AML-193 (cell line): ENCODE measurements at places on chromosomes 7 and 10.

- DNase-seq: no peak
These were observed 9.4 kb upstream of the PPP2R2D start for GRCh38 chr10:131891196-131891928.

GRCh38 chr7:135976312-135977006, 700 bp downstream of the MTPN start:
- no peak for DNase-seq

- peak; percentile 89 for DNase-seq
These were observed at the start of gene TBXAS1 for GRCh38 chr7:139829025-139829774. TSS of gene TBXAS1 (plus strand) at chr7:139829264. CDS start at chr7:139829391, 127 bp downstream.

GRCh38 chr10:24935504-24936292, 16.7 kb downstream of the PRTFDC1 start:
- no peak for DNase-seq

GRCh38 chr7:148187471-148187870, 403.1 kb upstream of the C7orf33 start:
- no peak for DNase-seq
